Activated T-cell treated with anti-CD3 and anti-CD28 coated beads for 4 hours (primary cell): ENCODE measurements at places on chromosomes 4 and X.

DNA sequence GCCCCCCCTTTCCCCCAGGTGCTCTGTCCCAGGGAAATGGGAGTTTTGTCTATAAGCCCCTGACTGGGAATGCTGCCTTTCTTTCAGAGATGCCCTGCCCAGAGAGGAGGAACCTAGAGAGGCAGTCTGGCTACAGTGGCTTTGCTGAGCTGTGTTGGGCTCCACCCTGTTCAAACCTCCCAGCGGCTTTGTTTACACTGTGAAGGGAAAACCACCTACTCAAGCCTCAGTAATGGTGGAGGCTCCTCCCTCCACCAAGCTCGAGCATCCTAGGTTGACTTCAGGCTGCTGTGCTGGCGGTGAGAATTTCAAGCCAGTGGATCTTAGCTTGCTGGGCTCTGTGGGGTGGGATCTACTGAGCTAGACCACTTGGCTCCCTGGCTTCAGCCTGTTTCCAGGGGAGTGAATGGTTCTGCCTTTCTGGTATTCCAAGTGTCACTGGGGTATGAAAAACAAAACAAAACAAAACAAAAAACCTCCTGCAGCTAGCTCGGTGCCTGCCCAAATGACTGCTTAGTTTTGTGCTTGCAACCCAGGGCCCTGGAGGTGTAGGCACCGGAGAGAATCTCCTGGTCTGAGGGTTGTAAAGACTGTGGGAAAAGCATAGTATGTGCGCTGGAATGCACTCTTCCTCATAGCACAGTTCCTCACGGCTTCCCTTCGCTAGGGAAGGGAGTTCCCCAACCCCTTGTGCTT lies 41.7 kb downstream of the ITM2A start:
- no peak for DNase-seq

DNA sequence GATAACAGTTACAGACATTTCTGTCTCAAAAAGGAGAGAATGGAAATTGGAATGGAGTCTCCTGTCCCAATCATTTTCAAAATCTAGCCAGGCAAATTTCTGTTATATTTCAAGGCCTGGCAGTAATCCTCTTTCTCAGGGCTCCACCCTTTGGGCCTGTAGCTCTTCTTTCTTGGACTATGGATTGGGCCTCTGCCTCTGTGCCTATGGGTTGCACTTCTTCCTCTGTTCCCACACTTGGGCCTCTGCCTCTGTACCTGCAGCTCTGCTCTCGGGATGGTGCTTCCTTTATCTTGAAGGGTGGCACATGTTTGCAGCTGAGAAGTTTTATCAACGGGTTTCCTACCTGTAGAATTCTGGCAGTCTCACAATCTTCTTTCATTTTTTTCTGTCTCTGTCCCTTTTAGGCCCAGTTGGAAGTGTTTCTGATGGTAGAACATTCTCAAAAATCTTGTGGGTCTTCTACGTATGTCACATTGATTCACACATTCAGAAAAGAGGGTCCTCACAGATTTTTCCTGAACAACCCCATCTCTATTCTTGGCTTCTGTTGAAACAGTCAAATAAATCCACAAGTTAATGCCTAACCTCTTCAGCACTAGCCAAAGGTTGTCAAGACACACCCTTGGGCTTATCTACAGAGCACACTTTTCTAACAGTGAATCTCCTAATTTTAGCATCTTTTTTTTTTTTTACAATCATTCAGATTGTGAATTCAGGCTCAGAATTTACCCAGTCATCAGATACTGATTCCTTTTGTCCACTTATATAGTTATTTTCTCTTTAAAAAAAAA lies 719.0 kb downstream of the RPA4 start:
- no peak for DNase-seq

DNA sequence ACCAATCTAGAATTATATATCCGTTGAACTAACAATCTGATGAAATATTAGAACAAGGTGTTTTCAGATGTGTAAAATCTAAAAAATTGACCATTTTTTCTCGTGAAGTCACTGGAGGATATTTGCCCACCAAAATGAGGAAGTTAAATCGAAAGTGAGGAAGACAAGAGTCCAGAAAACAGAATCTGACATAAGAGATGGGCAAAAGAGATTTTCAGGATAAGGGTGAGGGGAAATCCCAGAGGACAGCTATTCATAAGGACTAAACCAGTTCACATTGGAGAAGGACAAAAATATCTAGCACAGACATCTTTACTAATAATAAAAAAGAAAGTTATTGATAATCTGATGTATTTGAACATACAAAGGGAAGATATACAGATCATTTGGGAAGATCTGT lies 18.7 kb upstream of the ALG13 start:
- no peak for DNase-seq

GRCh38 chrX:111376897-111377578 lies 35.0 kb downstream of the DCX start:
- no peak for DNase-seq

GRCh38 chr4:43846111-43846587 lies 602.5 kb downstream of the KCTD8 start:
- no peak for DNase-seq

DNA sequence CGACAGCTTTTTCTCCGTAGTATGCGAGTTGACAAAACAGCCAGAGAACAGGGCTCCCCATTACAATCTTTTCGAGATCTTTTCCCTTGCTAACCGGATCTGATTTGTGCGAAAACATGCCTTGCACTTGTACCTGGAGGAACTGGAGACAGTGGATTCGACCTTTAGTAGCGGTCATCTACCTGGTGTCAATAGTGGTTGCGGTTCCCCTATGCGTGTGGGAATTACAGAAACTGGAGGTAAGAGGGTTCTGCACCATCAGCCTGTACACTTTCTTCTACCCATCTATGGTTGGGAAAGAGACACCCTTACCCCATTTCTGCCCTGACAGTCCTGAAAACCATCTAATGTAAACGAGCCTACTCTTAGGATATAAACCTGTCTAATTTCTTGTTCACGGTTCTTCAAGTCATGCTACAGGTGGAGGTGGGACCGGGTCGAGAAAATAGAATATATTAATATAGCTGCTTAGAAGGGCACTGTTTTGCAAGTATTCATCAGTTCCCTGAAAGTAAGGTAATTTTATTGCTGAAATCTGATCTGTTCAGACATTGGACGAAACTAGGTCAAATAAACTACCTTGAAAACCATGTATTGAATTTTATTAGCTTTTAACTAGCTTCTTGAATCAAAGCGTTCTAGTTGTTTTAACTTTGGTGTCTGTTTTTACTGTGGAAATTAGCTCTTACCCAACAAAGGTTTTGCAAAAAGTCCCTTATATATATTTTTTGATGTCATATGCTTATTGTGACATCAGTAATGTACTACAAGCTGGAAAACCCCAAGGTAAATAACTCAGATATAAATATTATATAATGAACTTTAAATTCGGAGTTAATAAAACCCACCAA lies 869 bp downstream of the TMEM184C start:
- no peak for DNase-seq

GRCh38 chrX:26138274-26138673 lies at the start of gene MAGEB18:
TSS of gene MAGEB18 (plus strand) at chrX:26138343. CDS start at chrX:26138986, 643 bp downstream.
- no peak for DNase-seq

- DNase-seq, result no peak
Observed at GRCh38 chr4:152805071-152805650, 25.4 kb downstream of the ARFIP1 start.

DNA sequence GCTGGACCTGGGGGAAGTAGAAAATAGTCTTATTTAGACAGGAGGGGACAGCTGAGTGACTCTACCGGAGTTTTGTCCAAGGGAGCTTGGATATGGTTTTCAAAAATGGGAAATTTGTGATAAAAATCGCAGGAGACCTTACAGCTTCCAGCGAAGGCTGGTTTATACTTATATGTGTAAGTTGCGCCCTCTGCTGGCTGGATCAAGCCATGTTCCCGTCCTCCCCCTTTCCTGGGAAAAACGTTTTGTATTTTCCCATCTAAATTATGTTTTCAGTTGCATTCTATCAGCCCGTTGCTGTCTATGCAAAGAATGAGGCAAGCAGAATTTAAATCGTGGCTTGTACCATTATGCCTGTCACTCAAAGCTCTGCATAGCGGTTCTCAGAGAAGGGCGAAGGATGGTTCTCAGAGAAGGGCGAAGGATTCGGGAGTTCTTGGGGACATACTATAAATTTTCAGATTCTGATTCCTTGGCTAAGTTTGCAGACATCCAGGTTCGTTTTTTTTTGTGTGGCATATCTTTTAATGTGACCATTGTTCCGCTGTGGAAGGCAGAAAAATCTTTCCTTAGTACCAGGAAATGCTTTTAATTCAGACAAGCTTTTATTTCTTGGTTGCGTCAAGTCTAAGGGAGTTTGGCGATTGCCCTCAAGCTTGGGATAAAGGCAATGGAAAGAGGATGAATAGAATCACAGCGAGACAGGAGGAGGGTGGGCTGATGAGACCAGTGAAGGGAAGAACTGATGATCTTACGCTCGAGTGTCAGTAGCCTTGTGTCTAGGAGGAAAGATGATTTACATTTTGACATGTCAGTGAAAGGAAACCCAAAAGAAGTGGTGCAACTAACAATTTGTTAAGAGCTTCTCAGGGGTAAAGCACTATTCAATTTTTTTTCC lies 128.5 kb upstream of the ARX start:
- DNase-seq, result peak; percentile 0

DNA sequence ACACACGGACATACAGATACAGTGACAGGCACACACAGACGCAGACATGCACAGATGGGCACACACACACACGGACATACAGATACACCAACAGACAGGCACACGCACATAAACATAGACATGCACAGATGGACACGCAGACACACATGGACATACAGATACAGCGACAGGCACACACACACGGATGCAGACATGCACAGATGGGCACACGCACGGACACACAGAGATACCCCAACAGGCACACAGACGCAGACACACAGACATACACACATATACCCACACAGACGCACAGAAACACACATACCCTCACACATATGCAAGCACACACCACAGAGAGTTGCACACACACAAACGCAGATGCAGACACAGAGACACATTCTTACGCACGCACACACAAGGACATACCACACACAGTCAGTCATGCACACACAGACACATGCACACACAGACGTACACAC lies 24.4 kb upstream of the SLC25A6 start:
- no peak for DNase-seq

DNA sequence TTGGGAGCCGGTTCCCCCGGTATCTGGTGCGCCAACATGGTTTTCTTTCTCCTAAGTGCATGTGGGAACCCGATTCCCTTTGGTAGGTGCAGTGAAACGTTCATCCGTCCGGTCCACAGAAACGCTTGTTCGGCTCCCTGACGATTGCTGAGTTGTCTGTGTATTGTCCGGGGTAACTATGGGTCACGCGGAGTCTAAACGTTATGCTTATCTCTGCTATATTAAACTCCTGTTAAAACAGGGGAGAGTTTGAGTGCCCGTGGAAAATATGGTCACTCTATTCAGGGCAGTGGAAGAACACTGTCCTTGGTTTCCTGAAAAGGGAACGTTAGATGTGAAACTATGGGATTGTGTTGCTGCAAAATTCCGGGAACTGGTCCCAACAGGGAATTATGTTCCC lies 32.4 kb upstream of the MGST2 start:
- DNase-seq, result no peak

GRCh38 chr4:116143198-116143597 lies 942.2 kb downstream of the TRAM1L1 start:
- DNase-seq, result no peak

DNA sequence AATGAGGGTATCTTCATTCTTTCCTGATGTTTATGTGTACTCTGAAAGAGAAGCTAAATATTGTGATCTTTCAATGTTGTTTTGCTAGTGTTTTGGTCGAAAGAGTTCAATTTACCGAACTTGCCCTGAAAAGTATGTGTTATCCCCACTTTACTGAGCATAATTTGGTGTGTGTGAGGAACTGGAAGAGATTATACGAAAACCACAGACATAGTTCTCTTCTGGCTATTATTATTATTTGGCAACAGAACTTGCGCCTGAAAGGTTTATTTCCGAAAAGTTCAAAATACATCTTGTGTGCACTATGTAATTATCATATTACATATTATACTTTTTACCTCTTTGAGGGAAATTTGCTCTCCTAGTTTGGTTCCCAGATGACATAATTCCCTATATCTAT lies 232.5 kb upstream of the INTU start:
- DNase-seq, result no peak

DNA sequence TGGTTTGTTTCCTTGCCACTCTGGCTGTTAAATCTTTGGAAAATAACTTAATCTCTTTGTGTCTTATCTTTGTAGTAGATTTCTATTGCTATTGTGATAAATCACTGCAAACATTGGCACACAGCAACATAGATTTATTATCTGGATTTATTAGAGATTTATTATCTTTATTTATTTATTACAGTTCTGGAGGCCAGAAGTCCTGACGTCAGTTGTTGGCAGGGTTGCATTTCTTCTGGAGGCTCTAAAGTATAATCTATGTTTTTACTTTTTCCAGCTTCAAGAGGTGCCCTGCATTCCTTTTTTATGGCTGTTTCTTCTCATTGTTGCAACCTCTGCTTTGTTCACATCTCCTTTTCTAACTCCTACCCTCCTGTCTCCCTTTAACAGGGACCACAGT lies 542.8 kb downstream of the GRXCR1 start:
- DNase-seq, result no peak

- DNase-seq, result no peak
Observed at GRCh38 chrX:14228611-14229010, 198.9 kb upstream of the GEMIN8 start.

DNA sequence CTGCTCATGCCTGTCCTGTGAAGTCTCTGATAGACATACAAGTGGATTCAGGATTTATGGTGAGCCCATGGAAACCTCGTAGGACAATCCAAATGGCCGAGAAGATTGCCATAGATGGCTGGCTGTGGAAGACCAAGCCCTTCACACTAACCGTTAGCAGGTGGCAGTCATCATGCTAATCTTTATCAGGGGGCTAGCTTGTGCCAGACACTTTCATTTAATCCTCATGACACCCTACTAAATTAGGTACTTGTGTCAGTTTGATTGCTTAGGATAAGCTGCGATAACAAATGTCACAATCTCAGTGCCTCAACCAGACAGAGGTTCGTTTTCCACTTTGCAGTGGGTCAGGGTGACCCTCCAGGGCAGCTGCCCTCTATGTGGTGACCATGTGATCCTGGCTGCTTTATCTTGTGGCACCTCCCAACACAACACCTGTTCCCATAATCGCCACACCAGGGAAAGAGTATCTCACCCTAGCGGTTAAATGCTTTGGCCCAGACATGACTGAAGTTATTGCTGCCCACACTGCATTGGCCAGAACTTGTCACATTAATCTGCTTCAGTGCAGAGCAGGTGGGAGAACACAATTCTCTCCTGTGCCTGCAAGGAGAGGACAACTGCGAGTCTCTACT lies 60.8 kb downstream of the REPS2 start:
- no peak for DNase-seq

- DNase-seq, result no peak
Observed at GRCh38 chr4:97910005-97910404, 233.3 kb downstream of the STPG2 start.

DNA sequence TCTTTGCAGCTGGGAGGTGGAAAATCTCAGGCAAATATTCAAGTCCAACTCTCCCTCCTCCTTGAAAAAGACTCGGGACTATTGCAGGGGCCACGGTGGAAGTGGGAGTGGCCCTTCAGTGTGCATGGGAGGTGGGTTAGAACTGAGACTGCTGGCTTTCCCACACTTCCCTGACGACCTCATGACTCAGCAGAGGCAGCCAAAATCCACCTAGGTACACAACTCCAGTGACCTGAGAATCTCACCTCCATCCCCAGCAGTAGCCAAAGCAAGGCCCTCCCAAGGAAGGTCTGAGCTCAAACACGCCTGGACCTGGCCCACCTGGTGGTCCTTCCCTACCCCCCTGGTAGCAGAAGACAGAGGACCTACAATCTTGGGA lies 6.2 kb upstream of the UGT2B17 start:
- DNase-seq, result no peak
